SK-N-SH (cell line): ENCODE measurements at places on chromosomes 3 and 15.

- DNase-seq, result no peak
- peak overlapping the region; percentile 88 for H3K27ac ChIP-seq
- H3K27me3 ChIP-seq, result no peaks in the 10 kb centered on the region
- H3K36me3 ChIP-seq, result peaks cover 72% of the 10 kb centered on the region
- H3K4me3 ChIP-seq, result no peak overlapping the region
Measured at GRCh38 chr3:15682561-15683185, 81.1 kb downstream of the BTD start.

DNA sequence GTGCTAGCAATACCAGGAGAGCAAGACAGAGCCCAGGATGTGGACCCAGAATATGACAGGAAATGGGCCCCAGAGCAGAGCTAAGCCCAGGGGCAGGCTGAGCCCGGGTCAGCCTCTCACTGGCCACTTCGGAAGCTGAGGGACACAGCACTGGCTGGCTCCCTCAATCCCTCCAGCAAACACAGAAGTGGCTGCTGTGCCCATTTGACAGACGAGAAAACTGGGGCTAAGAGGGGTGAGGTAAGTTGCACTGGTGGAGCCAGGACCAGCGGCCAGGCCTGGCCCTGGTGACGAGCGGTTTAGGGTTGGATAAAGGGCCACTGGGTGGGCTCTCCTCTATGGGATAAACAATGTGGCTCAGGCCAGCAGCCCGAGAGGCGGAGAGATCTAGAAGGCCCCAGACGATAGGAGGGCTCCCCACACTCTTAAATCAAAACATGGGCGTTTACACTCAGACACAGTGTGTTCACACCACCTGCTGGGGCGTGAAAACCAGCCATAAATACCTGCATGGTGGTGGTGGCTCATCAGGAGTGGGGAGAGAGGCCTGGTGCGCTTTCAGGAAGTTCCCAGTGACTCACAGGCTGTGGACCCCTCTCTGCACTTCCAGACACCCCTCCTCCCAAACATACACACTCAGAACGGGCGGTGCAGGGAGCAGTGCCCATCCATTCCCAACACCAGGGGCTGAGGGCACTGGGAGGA, 12.0 kb upstream of the LINGO1 start:
- H3K27ac ChIP-seq, result no peak overlapping the region
- DNase-seq, result no peak
- no peaks in the 10 kb centered on the region for H3K4me1 ChIP-seq
- no peaks in the 10 kb centered on the region for H3K36me3 ChIP-seq

DNA sequence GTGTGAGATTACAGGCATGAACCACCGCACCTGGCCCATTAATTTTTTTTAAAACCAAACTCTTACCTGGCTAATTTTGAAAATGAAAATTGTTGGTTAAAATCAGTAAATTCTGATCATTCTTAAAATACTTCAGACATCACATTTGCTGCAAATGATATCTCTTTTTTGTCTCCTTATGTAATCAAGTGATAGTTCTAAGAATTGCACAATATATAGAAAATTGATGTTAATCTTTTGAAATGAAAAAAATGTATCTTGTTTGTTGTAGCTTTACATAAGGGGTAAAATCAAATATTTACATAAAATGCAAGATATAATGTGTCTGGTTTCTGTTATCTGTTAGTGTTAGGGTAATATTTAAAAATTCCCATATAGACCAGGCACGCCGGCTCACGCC, 5.0 kb downstream of the GTPBP8 start:
- no peak for DNase-seq
- H3K27ac ChIP-seq, result no peak overlapping the region
- peaks cover 51% of the 10 kb centered on the region for H3K36me3 ChIP-seq
- no peaks in the 10 kb centered on the region for H3K27me3 ChIP-seq
- no peak overlapping the region for H3K4me3 ChIP-seq
- H3K4me1 ChIP-seq, result peaks cover 6% of the 10 kb centered on the region; the same call in 1 of the 2 replicates

- peak overlapping the region; percentile 79 for H3K4me3 ChIP-seq
- peaks cover 11% of the 10 kb centered on the region; the same call in 1 of the 2 replicates for H3K4me1 ChIP-seq
- H3K36me3 ChIP-seq, result peaks cover 28% of the 10 kb centered on the region
- no peak for DNase-seq
- H3K27ac ChIP-seq, result peak overlapping the region; percentile 24; the same call in 1 of the 2 replicates
- no peaks in the 10 kb centered on the region for H3K27me3 ChIP-seq
Measured at GRCh38 chr3:42590989-42591756, 513 bp downstream of the SS18L2 start.

DNA sequence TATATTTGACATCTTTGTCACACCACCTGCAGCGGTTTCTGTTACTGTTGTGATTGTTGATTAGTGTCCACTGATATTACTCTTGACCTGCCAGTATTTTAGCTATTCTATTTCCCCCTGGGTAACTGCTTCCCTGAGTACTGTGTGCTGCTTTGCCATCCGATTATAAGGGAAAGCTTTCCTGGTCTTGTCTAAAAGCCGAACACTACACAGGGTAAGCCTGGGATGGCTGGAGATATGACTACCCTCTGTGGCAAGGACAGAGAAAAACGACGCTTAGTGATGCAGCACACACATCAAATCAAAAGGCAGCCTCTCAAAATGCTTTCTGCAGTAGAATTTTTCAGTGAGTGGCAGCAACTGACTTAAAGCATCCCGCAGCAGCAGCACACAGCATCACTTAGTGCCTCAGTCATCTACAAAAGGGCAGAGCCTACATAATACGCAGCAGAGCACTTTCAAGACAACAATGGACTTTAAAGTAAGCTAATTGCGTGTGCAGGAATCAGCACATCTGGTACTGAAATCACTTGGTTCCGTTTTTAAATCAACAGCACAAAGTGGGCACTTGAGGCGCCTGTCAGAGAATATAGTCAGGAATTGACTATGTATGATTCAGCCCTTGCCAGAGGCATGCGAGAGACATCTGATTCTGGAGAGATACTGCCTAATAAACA, 656.3 kb upstream of the TGFBR2 start:
- H3K4me3 ChIP-seq, result peak overlapping the region; percentile 37
- H3K36me3 ChIP-seq, result peaks cover 3% of the 10 kb centered on the region
- H3K27me3 ChIP-seq, result no peaks in the 10 kb centered on the region
- peak overlapping the region; percentile 85 for H3K27ac ChIP-seq
- DNase-seq, result no peak

GRCh38 chr15:50107591-50108408, 11.2 kb downstream of the ATP8B4 start:
- no peak overlapping the region for H3K4me3 ChIP-seq
- no peaks in the 10 kb centered on the region for H3K4me1 ChIP-seq
- no peak for DNase-seq

GRCh38 chr3:130811557-130811956, 64.9 kb upstream of the PIK3R4 start:
- H3K27ac ChIP-seq, result no peak overlapping the region
- H3K4me1 ChIP-seq, result no peaks in the 10 kb centered on the region
- H3K36me3 ChIP-seq, result no peaks in the 10 kb centered on the region
- H3K27me3 ChIP-seq, result no peaks in the 10 kb centered on the region
- DNase-seq, result no peak
- no peak overlapping the region for H3K4me3 ChIP-seq

- H3K36me3 ChIP-seq, result no peaks in the 10 kb centered on the region
- H3K27ac ChIP-seq, result no peak overlapping the region
- no peak overlapping the region for H3K4me3 ChIP-seq
- DNase-seq, result no peak
- H3K27me3 ChIP-seq, result no peaks in the 10 kb centered on the region
Measured at GRCh38 chr15:101397521-101398003, 91.9 kb downstream of the PCSK6 start.

- no peak overlapping the region for H3K4me3 ChIP-seq
- no peak for DNase-seq
- no peak overlapping the region for H3K27ac ChIP-seq
Measured at GRCh38 chr3:69408542-69408941, 22.7 kb upstream of the FRMD4B start.

GRCh38 chr15:43441316-43441715, 51.6 kb downstream of the TP53BP1 start:
- H3K27me3 ChIP-seq, result no peaks in the 10 kb centered on the region
- H3K27ac ChIP-seq, result peak overlapping the region; percentile 92
- H3K4me3 ChIP-seq, result no peak overlapping the region; the same call in 1 of the 2 replicates

GRCh38 chr3:168051531-168052471, 43.9 kb downstream of the GOLIM4 start:
- peaks cover 17% of the 10 kb centered on the region for H3K4me1 ChIP-seq
- no peaks in the 10 kb centered on the region for H3K36me3 ChIP-seq
- H3K27ac ChIP-seq, result no peak overlapping the region
- no peak overlapping the region for H3K4me3 ChIP-seq
- DNase-seq, result no peak

GRCh38 chr15:78243491-78243941, 9.2 kb upstream of the ACSBG1 start:
- no peak overlapping the region for H3K4me3 ChIP-seq
- no peaks in the 10 kb centered on the region for H3K36me3 ChIP-seq
- no peaks in the 10 kb centered on the region for H3K27me3 ChIP-seq
- peak; percentile 66 for DNase-seq
- no peak overlapping the region for H3K27ac ChIP-seq

DNA sequence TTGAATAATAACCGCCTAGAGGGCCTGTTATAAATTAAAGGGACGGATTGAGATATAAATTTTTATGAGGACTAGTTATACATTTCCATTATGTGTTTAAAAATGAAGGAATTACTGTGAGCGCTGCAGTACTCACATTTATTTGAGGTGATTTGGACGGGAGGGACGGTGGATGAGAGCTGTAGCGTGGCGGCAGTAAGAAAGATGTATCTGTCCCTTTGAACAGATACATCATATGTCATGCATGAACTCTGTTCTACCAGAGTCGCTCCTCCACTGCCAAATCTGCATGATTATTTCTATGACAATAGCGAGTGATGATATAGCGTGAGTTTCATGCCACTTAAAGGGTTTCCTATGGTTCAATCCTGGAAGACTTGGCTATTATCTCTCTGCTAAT, 538.8 kb downstream of the MCTP2 start:
- H3K27me3 ChIP-seq, result no peaks in the 10 kb centered on the region
- H3K4me3 ChIP-seq, result no peak overlapping the region
- no peaks in the 10 kb centered on the region for H3K4me1 ChIP-seq
- H3K36me3 ChIP-seq, result no peaks in the 10 kb centered on the region
- H3K27ac ChIP-seq, result no peak overlapping the region

DNA sequence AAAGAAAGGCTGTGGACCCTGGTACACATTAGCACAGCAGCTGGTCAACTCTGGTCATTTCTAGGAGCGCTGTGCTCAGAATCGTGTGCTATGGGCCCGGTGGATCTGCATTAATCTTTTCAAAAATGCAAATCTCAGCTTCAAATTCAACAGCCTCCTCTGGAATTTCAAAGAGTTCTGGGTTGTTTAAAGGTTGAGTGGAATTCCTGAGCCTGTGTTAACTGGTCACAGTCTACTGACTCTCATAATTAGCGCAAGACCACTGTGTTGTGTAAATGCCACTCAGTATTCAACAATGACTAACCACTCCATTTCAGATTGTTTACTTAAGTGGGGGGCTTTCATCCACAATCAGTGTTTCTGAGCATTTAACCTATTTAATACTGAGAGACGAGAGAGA, 2.7 kb upstream of the ARNT2 start:
- H3K4me3 ChIP-seq, result no peak overlapping the region
- DNase-seq, result no peak
- H3K27me3 ChIP-seq, result no peaks in the 10 kb centered on the region
- H3K27ac ChIP-seq, result no peak overlapping the region
- 0 out of 2 replicates have a peak, but pooled peaks cover 6% of the 10 kb centered on the region for H3K4me1 ChIP-seq

- H3K36me3 ChIP-seq, result no peaks in the 10 kb centered on the region
- no peaks in the 10 kb centered on the region for H3K4me1 ChIP-seq
- no peaks in the 10 kb centered on the region for H3K27me3 ChIP-seq
- no peak overlapping the region for H3K27ac ChIP-seq
- no peak for DNase-seq
Measured at GRCh38 chr3:61452535-61453090, 108.8 kb upstream of the PTPRG start.
